SK-N-SH (cell line): ENCODE measurements at places on chromosomes 1 and 21.

DNA sequence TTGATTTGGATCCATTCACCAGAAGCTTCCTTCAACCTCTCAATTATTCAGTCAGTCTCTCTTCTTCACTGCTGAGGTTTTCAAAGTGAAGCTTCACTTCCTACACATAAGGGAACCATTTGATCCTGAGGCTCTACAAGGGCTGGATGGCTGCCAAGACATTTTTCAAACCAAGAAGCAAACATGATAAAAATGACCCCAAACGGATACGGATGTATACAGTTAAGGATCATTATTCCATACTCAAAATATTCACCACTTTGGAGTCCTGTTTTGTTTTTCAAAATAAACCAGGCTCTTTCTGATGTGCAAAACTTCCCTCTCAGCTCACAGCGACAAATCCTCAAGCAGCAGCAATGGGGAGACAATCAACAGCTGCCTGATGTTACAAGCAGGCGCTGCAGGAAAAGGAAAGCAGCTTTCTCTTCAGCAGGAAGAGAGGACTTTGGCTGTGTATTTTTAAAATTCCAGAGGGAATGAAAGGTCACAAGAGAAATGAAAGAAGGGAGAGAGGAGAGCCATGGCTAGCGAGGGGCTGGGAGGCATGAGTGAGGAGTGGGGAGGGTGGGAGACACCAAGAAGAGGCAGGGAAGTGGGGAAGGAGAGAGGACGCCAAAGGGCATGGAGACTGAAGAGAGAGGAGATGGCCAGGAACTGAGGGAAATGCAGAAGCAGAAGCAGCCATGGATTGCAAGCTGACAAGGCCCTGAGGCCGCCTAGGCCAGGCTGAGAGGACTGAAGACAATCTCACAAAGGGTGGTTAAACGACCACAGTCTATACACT, 145.4 kb downstream of the SLC45A1 start:
- DNase-seq = peak; percentile 60

GRCh38 chr1:940107-941014, 16.6 kb downstream of the SAMD11 start:
- peak; percentile 86 for DNase-seq

GRCh38 chr1:199877526-199878384, 149.8 kb upstream of the NR5A2 start:
- no peak for DNase-seq

- DNase-seq = peak; percentile 96
Observed at GRCh38 chr1:19209990-19210771, at the start of gene UBR4. Gene UBR4, minus strand, starts transcription at chr1:19210266. Its CDS starts 18 bp downstream, at chr1:19210248.

- DNase-seq = peak; percentile 82
Observed at GRCh38 chr1:6519935-6520671, 28.6 kb upstream of the PLEKHG5 start.
